Stimulated activated CD4-positive, alpha-beta T cell treated with anti-CD3 and anti-CD28 coated beads, Interleukin-4, amount 100 ng/mL, for 24 hours (primary cell): ENCODE measurements at places on chromosomes 13 and 19.

- DNase-seq: no peak
These were observed 30.7 kb upstream of the ZFP82 start for GRCh38 chr19:36449059-36449670.

DNA sequence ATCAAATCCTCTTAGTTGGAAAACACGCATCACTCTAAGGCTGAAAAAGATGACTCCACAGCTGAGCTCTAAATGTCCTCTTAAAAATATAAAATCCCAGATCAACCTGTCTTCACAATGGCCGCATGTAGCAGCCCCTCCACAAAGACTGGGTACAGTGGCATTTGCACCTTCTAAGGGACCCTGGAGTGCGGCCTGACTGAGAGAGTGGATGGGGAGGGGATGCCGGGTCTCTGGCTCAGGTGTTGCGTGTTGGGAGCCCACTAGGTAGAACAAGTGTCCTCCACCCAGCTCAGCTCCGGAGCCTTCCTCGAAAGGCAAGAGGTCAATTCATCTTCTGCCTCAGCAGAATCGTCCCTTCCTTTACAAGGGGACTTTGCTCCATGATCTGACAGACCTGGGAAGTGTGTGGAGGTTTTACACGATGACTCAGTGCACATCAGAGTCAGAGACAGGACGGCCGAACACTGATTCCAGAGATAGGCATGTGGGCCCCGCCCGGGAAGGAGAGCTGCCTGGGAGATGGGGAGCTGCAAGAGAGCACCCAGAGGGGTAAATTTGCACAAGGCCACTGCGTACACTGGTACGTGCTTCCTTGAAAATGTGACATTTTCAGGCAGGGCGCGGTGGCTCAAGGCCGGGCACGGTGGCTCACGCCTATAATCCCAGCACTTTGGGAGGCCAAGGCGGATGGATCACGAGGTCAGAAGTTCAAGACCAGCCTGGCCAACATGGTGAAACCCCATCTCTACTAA lies 23.5 kb upstream of the SLC15A1 start:
- DNase-seq: no peak

DNA sequence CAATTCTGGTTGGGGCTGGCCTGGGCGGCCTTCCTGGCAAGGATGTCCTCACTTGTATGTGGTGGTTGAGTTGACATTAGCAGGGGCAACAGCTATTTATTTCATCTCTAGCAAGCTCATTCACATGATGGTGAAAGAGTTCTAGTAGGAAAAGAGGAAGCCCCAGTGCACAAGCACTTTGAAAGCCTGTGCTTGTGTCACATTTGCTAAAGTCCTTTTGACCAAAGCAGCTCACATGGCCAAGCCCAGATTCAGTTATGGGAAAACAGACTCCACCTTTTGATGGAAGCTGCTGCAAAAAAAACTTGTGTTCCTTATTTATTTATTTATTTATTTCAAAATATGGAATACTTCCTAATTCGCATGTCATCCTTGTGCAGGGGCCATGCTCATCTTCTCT lies 17.2 kb downstream of the GTF2F2 start:
- no peak for DNase-seq

- peak; percentile 56 for DNase-seq
These were observed 3.0 kb downstream of the PPP6R1 start for GRCh38 chr19:55255618-55256423.

- no peak for DNase-seq
These were observed 64.3 kb downstream of the SPRY2 start for GRCh38 chr13:80276371-80277289.

GRCh38 chr19:48543121-48543710 lies 8.8 kb upstream of the SULT2B1 start:
- no peak for DNase-seq

DNA sequence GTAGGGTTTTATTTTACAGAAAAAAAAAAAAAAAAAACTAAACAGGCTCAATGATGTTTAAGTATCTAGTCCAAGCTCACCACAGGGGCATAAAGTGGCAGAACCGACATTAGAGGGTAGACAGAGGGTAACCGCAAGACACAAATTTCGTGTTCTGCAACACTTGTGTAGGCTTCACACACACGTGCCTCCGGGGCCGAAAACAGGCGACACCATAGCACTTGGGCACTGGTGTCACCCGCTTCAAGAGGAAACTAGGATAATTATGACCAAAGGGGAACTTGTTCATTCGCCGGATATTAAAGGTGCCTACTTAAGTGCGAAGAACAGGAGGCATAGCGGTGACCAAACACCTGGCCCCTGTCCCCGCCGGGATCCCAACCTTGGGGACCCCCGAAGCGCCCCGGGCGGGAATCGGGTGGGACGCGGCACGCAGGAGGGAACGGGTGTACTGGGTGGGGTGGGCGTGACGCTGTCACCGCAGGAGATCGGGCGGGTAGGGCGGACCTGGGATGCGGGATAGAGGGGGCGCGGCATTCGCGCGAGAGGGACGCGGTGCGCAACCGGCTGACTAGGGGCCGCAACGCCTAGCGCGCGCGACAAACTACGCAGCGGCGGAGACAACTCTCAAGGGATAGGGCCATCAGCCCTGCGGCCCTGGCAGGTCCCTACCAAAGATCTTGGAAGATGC lies 558 bp downstream of the MZT1 start:
- DNase-seq: peak; percentile 50

GRCh38 chr19:55454787-55455243 lies 6.6 kb downstream of the ISOC2 start:
- peak; percentile 53 for DNase-seq

GRCh38 chr13:44309794-44310757 lies 63.5 kb upstream of the SERP2 start:
- DNase-seq: no peak

DNA sequence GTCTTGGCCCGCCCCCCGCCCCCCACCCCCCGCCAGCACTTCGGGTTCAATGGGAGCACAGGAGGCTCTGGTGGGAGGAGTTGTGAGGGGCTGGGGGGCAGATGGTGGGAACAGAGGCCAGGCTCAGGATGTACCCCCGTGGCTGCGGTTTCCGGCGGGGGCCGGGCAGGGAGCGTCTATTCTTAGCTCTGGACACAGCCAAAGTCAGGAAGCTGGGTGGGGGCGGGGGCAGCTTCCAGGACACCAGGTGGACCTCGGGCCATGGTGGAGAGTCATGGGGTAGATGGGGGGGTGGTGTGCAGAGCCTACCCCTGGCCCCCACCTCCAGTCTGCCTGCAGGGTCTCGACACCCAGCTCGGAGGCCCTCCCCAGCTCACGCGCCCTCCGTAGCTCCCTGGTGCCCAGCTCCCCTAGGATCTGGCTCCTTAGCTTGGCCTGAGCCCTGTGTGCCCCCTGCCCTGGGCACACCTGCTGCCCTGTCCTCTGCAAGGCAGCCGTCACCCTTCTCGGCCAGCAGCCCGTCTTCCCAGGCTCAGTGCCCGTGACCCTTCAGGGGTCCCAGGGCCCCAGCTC lies 2.2 kb upstream of the TBXA2R start:
- DNase-seq: no peak

DNA sequence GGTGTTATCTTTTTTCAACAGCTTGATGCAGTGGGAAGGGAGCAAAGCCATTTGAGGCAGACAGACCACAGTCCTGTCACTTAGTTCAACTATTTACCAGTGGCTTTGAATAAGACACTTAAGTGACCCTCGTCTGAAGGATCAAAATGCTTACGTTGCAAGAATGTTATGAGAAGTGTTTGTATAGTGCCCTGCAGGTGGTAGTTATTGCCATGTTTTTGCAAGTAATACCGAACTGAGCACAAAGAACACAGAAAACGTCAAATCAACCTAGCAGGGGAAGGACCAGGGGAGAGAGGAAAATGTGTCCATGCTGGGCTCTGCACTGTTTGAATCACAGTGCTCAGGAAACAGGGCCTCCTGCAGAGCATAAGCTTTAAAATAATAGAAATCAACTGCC lies 2.8 kb downstream of the SOHLH2 start:
- DNase-seq: no peak

GRCh38 chr13:37039896-37040295 lies 19.6 kb downstream of the SUPT20H start:
- DNase-seq: no peak

DNA sequence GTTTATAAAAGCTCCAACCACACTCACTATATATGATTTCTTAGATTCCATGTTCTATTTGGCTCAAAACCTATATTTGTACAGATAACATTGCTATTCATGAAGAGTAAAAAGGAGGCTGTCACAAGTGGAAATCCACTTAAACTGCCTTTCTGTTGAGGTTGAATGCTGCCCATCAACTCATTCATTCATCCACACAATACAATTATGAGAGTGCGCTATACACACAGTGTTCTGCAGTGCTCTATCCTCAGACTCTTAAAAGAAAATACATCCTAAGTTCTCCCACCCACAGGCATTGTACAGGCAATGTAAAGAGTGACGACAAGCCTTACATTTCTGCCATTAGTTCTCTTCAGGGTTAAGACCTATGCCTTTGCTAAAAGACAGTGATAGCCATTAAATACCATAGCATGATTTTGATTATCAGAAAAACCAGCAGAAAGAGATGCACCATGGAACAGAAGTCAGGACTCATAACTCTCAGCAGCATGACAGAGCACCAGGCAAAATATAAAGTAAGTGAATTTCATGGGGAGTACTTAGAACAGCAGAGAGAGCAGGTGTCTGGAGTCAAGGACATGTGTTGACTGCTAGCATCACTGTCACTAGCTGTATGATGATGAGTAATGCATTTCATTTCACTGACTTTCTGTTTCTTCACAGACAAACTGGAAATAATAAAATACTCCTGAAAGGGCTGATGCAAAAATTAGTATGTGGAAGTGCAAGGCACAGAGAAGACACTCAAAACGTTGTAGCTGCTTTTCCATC lies 218.0 kb downstream of the RBM26 start:
- DNase-seq: no peak

DNA sequence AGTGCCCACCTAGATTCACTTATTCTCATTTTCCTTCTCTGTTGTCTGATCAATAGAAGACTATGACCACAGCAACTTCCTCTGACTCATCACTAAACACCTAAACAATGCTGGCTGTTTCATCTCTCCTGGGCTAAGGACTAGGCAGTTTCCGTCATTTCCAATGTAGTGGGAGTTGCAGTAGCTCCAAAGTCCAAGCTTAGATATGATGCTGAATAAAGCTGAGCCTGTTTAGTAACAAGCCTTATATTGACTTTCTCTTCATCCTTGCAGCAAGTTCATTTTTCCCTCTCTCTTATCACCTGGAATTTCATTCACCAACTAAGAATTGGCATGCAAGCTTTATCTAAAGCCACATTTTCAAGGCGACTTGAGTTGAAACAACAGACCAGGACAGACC lies 53.5 kb upstream of the PCDH9 start:
- no peak for DNase-seq

- DNase-seq: no peak
These were observed 55.4 kb downstream of the INTS6 start for GRCh38 chr13:51397262-51397941.

- DNase-seq: no peak
These were observed 9.2 kb upstream of the GSX1 start for GRCh38 chr13:27783111-27783510.

- no peak for DNase-seq
These were observed 5.7 kb upstream of the TNFSF13B start for GRCh38 chr13:108263621-108264355.

- DNase-seq: no peak
These were observed 3.7 kb downstream of the GAS6 start for GRCh38 chr13:113860051-113860664.

GRCh38 chr19:3506384-3507340 lies 551 bp downstream of the FZR1 start:
- DNase-seq: peak; percentile 16

- no peak for DNase-seq
These were observed 43.6 kb downstream of the ANKRD27 start for GRCh38 chr19:32631381-32631780.

DNA sequence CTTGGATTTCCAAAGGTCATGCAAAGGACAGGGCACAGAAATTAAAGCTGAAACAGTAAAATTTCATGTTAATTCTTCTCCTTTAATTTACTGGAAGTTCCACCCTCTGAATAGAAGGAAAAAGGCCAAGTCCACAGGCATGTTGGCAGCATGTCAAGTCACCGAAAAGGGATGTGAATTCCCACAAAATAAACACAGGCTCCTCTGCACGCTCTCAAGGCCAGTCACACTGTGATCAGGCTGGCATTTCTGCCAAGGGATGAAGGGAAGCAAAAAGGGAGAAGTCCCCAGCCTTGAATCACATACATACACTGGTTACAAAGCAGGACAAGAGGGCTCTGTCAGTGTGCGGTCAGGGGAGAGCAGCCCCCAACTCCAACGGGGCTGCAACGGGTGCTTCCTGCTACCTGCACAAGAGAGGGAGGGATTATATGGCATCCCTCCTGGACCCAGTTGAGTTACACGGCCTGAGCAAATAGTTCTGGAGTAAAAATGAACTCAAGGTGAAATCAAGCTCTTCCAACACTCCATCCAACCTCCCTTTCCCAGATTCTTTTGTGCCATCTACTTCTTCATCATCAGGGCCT lies 6.9 kb downstream of the DCLK1 start:
- DNase-seq: no peak

- DNase-seq: no peak
These were observed 686 bp downstream of the LENG8 start for GRCh38 chr19:54449701-54450069.

GRCh38 chr13:25286308-25286968 lies 850 bp downstream of the MTMR6 start:
- DNase-seq: peak; percentile 32

GRCh38 chr19:48253999-48254398 lies 1.7 kb downstream of the CARD8 start:
- DNase-seq: no peak

DNA sequence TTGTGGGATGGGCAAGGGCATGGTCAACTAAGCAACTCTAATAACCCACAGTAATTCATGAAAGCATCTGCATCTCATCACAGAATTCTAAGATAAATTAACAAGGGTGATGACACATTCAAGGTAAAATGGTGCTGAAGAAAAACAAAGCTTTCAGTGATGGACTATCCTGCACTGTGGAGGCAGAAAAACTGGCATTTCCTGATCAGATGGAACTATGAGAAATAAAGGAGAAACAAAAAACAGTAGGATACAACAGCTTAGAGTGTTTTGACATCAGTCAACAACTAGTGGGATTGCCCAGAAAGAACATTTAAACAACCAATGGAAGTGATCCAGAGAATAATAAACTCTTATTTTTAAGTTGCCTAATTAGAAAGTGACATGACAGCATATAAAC lies 327.0 kb downstream of the KLF5 start:
- no peak for DNase-seq

GRCh38 chr13:50691681-50692263 lies 151.7 kb downstream of the DLEU7 start:
- DNase-seq: no peak

DNA sequence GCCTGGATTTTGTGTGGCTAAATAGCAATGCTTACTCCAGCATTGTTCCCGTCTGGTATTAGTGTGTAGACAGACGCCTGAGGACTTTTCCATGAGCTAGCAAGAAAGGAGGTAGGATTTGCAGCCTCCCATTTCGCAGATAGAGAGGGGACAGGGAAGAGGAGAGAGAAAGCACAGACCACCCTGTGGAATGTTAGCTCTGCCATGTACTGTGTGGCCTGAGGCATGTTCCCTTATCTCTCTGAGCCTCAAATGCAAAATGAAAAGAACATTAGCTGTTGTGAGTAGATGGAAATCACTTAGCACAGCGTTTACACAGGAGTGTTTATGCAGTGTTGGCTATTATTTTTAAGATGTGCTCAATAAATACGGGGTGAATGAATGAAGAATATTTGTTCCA lies 45.5 kb downstream of the OLFM4 start:
- no peak for DNase-seq

- no peak for DNase-seq
These were observed 184.7 kb upstream of the ARGLU1 start for GRCh38 chr13:106752584-106753170.

- DNase-seq: no peak
These were observed 260.0 kb downstream of the FGF14 start for GRCh38 chr13:102141625-102142472.
